ENCODE measurements at places on chromosomes 2 and 18. TPM values are rescaled to one million over a fixed set of nuclear protein-coding genes. Genes with fewer than 3 reads are reported as not detected.

The EPHA4 gene
- total RNA-seq, result 0.54 TPM

The SULT1C2 gene
- total RNA-seq, result 0.36 TPM

The UGT1A5 gene
- not detected for total RNA-seq

The CRYBA2 gene
- not detected for total RNA-seq

The KIF5C gene
- total RNA-seq, result 0.42 TPM

The TMEFF2 gene
- total RNA-seq, result 0.29 TPM

The TCF23 gene
- total RNA-seq, result not detected

The CCDC74A gene
- 17.3 TPM for total RNA-seq

The COPS9 gene
- total RNA-seq, result 298 TPM

The FABP1 gene
- total RNA-seq, result not detected

The CDKL4 gene
- not detected for total RNA-seq

The DUSP19 gene
- total RNA-seq, result 0.41 TPM

The TNFAIP6 gene
- total RNA-seq, result 3.0 TPM

The EMX1 gene
- total RNA-seq, result 0.07 TPM

The L3MBTL4 gene
- total RNA-seq, result not detected

The REG3A gene
- total RNA-seq, result not detected

The UPP2 gene
- not detected for total RNA-seq

The PKDCC gene
- total RNA-seq, result 32.9 TPM

The DNER gene
- total RNA-seq, result 9.1 TPM

The RPIA gene
- total RNA-seq, result 28.8 TPM

The RESP18 gene
- total RNA-seq, result not detected

The IL36B gene
- not detected for total RNA-seq

The DSEL gene
- total RNA-seq, result 0.40 TPM

The KCNG2 gene
- not detected for total RNA-seq

The LIPG gene
- 0.10 TPM for total RNA-seq

The SCTR gene
- total RNA-seq, result not detected

The GAL3ST2 gene
- not detected for total RNA-seq

The LIMS2 gene
- 4.5 TPM for total RNA-seq

The CCDC150 gene
- 4.5 TPM for total RNA-seq

The HOXD11 gene
- 8.2 TPM for total RNA-seq

The MRPL33 gene
- 459 TPM for total RNA-seq

The LINC00305 gene
- total RNA-seq, result not detected

The APLF gene
- 1.0 TPM for total RNA-seq

The CPS1 gene
- 8.6 TPM for total RNA-seq

The YES1 gene
- 31.6 TPM for total RNA-seq

The CCBE1 gene
- 5.8 TPM for total RNA-seq

The IGFBP5 gene
- 0.19 TPM for total RNA-seq

The ALPP gene
- 0.37 TPM for total RNA-seq

The UGT1A9 gene
- total RNA-seq, result 4.9 TPM

The HOXD8 gene
- total RNA-seq, result 5.9 TPM

The CIAO1 gene
- total RNA-seq, result 71.0 TPM

The DHRS9 gene
- total RNA-seq, result 3.5 TPM

The RNF152 gene
- 0.01 TPM for total RNA-seq

The EPB41L3 gene
- total RNA-seq, result 0.16 TPM

The KATNAL2 gene
- total RNA-seq, result 0.75 TPM

The TMEM182 gene
- 6.3 TPM for total RNA-seq

The ARL4C gene
- 111 TPM for total RNA-seq

The TUBA3E gene
- total RNA-seq, result not detected

The LYPD1 gene
- 18.2 TPM for total RNA-seq

The ABCG5 gene
- total RNA-seq, result not detected

The SCN2A gene
- total RNA-seq, result not detected

The RFTN2 gene
- total RNA-seq, result not detected

The NPPC gene
- total RNA-seq, result not detected

The KLHL41 gene
- total RNA-seq, result 0.20 TPM

Measured in A549 treated with DMSO at 1 μM for 4 hours (cell line).